ENCODE measurements at places on chromosomes 1 and 21. TPM values are rescaled to one million over a fixed set of nuclear protein-coding genes. Genes with fewer than 3 reads are reported as not detected.

SH2D5 gene
- 19.2 TPM for total RNA-seq

OR2L3 gene
- not detected for total RNA-seq

PTPRC gene
- not detected for total RNA-seq

TNFRSF1B gene
- 0.28 TPM for total RNA-seq

TAS1R1 gene
- not detected for total RNA-seq

RPE65 gene
- not detected for total RNA-seq

CFAP107 gene
- not detected for total RNA-seq

MEGF6 gene
- 10.3 TPM for total RNA-seq

OR2L8 gene
- not detected for total RNA-seq

NHLH1 gene
- 0.35 TPM for total RNA-seq

A3GALT2 gene
- not detected for total RNA-seq

Data from A549 treated with DMSO at 1 μM for 4 hours (cell line).